ENCODE measurements at places on chromosomes 12 and 14.

GRCh38 chr12:49264466-49264872, 413 bp upstream of the TUBA1C start:
- no peak for DNase-seq

- DNase-seq = no peak
Observed at GRCh38 chr12:76268267-76268666, 79.9 kb downstream of the BBS10 start.

- no peak for DNase-seq
Observed at GRCh38 chr12:53940443-53941014, 1.9 kb downstream of the HOXC13 start.

- DNase-seq = no peak
Observed at GRCh38 chr14:74614508-74615495, 2.8 kb upstream of the LTBP2 start.

DNA sequence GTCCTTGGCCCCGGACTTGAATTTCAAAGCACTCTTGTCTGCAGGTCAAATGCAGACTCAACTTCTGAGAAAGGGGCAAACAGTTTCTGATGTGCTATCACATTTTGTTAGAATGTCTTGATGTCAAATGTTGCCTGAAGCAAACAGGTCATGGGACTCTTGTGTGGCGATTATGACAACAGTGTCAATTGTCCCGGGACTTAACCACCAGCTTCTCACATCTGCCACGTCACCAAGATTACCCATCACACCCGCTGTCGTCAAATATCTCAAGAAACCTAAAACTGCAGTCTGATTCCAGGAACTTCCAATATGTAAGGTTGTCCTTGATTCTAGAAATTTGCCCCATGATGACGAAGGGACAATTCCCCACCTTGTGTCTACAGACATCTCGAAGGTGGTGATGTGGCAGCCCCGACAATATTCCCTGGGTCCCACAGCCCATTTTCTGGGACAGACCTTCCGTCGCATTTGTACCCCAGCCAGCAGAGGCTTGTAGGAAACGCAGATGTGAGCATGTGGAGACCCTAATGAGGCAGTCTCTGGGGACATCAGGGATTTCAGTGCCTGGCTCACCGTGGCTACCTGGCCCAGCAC, 21.3 kb downstream of the LRTM2 start:
- no peak for DNase-seq

GRCh38 chr14:65496178-65496993, 83.9 kb downstream of the FUT8 start:
- no peak for DNase-seq

GRCh38 chr14:28767853-28768741, 1.5 kb downstream of the FOXG1 start:
- no peak for DNase-seq

DNA sequence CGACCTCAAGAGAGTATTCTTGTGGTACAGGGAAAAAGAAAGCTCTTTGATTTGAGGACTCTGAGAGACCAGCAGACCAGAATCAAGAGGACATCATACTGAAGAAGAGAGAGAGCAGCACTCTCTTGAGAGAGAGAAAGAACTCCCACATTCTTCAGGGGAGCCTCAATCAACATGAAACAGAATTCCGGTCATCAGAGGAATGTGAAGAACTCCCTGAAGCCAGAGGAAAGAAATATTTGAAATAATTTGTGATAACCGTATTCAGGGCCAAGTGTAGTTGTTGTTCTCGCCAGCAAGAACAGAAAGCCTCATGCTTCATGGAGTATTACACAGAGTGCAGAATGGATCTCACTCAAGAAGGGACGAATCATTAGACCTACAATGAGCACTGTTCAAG, 363.8 kb upstream of the TMEM132C start:
- DNase-seq = no peak

- DNase-seq = peak; percentile 61
Observed at GRCh38 chr14:26401179-26401968, 196.5 kb downstream of the NOVA1 start.

GRCh38 chr12:75087654-75088053, 122.0 kb downstream of the KCNC2 start:
- no peak for DNase-seq

DNA sequence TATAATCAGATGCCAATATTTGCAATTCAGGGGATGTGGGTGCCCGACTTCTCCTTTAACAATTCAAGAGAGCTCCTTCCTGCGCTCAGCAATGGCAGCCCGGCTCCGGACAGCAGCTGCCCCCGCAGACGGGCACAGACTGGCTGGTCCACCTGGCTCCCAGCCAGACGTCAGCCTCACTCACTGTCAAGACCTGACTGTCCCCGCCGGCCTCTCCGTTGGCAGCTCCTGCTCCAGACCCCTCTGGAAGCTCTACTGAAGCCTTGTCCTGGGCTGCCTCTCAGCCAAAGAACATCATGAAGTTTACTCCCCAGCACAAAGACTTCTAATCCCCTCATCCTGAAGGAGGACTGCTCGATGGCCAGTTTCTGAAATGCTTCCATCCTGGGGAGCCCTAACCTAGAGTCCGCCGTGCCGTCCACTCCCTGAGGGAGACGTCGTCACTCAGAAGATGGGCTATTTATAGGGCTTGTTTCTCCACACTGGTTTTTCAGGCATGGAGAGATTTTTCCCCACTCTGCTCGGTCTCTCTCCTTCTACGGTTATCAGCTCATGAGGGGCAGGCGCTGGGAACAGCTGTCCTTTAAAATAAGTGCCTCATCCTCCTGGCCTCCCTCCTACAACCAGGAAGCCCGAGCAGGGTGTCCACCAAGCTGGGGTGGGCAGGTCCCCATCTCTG, 126.2 kb downstream of the RFLNA start:
- no peak for DNase-seq

DNA sequence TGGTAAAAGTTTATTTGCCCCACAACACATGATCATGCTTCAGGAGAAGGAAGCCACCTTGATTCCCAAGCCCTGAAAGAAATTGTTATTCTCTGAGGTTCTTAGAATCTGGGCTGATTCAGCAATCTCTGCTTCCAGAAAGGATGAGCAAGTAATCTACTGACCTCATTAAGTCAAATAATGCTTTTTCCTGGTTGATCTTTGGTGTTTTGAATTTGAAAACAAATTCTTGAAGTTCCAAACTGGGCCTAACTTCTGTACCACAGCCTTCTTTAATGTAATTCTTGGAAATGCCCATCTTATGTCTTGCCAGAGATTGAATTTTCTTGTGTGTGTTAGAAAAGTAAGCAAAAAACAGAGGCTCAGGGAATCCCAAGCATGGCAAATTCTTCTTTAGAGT, 319.2 kb upstream of the DDHD1 start:
- no peak for DNase-seq

- no peak for DNase-seq
Observed at GRCh38 chr12:109082751-109083150, 10.5 kb downstream of the ALKBH2 start.

DNA sequence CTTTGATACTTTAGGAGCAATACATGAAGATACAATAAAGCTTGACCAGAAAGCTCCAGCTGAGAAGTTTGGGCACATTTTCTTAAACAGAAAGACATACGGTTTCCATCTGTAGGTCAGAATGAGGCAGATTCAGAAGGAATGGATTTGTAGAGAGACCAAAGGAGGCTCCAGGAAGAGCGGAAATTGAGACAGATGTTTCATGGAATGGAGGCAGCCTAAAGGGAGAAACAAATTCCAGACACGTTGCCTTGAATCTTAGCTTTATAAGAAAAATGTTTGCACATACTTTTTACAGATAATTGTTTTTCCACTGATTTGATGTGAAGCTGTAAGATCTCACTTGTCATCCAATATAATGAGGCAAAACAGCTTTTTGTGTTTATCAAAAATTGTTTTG, 24.8 kb downstream of the EPYC start:
- no peak for DNase-seq

GRCh38 chr12:39401459-39401858, 41.5 kb downstream of the KIF21A start:
- DNase-seq = no peak

DNA sequence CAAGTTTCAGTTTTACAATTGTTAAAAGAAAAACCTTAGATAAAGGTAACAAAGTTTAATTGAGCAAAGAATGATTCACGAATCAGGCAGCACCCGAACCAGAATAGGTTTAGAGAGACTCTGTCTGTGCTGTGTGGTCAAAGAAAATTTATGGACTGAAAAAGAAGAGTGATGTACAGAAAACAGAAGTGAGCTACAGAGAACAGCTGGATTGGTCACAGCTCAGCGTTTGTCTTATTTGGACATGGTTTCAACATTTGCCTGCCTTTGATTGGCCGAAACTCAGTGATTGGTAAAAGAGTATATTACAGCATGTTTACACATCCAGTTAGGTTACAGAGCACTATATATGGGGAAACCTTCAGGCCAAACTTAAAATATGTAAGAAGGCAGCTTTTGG, 703.2 kb upstream of the STXBP6 start:
- no peak for DNase-seq

GRCh38 chr14:83356080-83356479, 1822.4 kb upstream of the SEL1L start:
- DNase-seq = no peak

DNA sequence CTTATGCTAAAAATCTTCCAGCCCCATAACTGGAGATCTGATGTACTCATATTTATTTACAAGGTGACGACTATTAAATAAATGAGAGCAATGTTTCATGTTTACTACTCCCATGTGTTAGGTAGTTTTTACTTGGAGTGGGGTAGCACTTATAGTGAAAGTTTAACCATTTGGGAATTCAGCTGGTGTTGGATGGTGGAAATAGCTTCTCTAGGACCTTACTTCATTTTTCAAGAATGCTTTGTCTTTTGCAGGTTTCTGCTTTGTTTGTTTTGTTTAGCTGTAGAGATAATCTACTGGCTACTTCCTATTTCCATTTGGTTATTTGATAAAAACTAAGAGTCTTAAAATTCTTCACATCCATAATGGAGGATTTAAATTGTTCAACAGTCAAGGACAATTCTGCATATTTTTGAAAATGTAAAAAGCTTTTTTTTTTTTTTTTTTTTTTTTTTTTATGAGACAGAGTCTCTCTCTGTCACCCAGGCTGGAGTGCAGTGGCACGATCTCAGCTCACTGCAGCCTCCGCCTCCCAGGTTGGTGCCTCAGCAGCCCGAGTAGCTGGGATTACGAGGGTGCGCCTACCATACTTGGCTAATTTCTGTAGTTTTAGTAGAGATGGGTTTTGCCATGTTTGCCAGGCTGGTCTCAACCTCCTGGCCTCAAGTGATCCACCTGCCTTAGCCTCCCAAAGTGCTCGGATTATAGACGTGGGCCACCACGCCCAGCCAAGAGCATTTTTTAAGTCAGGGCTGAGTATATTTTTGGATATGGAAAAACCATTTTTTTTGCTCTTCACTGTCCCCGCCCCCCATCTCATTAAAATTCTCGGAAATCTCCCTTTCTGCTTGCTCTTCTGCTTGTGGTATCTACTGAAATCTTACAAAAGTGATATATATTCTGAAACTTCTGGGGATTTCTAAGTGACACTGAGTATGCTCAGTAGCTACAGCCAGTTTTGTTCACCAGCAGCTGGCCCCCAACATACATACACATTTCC, 1.4 kb upstream of the ABCD2 start:
- no peak for DNase-seq

GRCh38 chr12:33825986-33826602, 196.2 kb upstream of the ALG10 start:
- DNase-seq = peak; percentile 99

GRCh38 chr12:76420222-76420621, 72.0 kb upstream of the BBS10 start:
- no peak for DNase-seq

DNA sequence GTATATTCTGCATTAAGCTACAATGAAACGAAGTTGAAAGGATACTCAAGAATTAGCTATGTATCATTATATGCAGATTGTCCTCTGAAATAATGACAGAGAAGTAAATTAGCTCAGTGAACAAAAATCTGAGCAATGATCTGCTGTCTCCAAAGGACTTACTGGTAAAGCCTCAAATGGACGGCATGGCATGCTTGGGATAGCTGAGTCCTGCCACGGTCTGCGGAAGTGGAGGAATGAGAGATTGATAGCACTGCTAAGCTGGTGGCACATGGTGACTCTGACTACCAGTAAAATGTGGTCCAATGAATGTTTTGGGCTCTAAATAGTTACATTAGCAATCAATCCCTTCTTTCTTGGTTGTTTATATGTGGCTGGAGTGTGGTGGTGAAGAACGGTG, 3.7 kb upstream of the DENND5B start:
- no peak for DNase-seq

DNA sequence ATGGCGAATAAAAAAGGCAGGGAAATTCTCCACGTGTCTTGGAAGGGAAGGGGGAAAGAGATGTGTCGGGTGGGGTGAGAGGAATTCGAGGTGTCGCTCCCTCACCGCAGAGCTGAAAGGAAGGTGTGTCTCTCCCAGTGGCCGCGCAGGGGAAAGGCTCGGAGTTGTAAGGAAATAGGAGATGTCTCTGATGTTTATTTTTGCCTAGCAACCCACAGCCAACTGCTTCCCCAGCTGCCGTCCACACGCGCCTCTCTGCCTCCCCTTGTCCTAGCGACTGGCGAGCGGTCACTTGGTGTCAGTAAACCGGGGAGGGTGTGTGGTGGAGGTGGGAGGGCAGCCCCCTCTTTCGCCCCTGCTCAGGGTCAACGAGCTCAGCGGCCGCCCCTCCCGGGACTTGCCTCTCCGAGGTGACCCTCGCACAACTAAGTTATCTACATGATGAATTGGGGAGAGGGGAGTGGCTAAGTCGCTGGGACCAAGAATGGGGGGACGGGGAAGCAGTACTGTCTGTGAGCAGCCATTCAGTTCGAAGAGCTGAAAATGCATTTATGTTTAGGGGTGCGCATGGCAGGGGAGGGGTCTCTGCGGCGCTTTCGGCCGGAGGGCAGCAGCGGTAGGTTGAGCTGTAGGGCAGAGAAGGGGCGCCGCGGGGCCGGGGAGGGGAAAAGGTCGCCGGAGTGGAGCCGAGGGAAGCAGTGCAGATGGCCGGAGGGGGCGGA, 585 bp upstream of the DYRK2 start:
- DNase-seq = peak; percentile 94

Measured in NCI-H748 treated with DMSO at 0.1 percent for 48 hours (cell line).